ENCODE measurements at places on chromosomes 6 and 20. TPM values are rescaled to one million over a fixed set of nuclear protein-coding genes. Genes with fewer than 3 reads are reported as not detected.

The LY6G6D gene
- total RNA-seq: not detected

The VSTM2L gene
- not detected for total RNA-seq

The SLC52A3 gene
- 23.6 TPM for total RNA-seq

The IRF4 gene
- 6.4 TPM for total RNA-seq

The ZC2HC1B gene
- not detected for total RNA-seq

The LIME1 gene
- 32.6 TPM for total RNA-seq

The PNLDC1 gene
- not detected for total RNA-seq

The STX11 gene
- total RNA-seq: 11.6 TPM

The RPS21 gene
- total RNA-seq: 696 TPM

The GFOD1 gene
- total RNA-seq: 10.7 TPM

The CFB gene
- 85.8 TPM for total RNA-seq

The VGLL2 gene
- not detected for total RNA-seq

The OR2B6 gene
- not detected for total RNA-seq

The UBR2 gene
- 41.7 TPM for total RNA-seq

The SLC35D3 gene
- total RNA-seq: not detected

The C2 gene
- total RNA-seq: 52.0 TPM

The PPP1R3D gene
- 7.9 TPM for total RNA-seq

The TBX18 gene
- 0.57 TPM for total RNA-seq

The BTN3A1 gene
- total RNA-seq: 34.9 TPM
